ENCODE measurements at places on chromosomes 2 and 18. TPM values are rescaled to one million over a fixed set of nuclear protein-coding genes. Genes with fewer than 3 reads are reported as not detected.

Gene TOGARAM2
- total RNA-seq: 2.4 TPM

Gene HOXD1
- 0.71 TPM for total RNA-seq

Gene STPG4
- not detected for total RNA-seq

Gene TACR1
- 3.9 TPM for total RNA-seq

Gene YWHAQ
- 183 TPM for total RNA-seq

Gene LIPG
- 2.8 TPM for total RNA-seq

Gene RGPD4
- not detected for total RNA-seq

DNA sequence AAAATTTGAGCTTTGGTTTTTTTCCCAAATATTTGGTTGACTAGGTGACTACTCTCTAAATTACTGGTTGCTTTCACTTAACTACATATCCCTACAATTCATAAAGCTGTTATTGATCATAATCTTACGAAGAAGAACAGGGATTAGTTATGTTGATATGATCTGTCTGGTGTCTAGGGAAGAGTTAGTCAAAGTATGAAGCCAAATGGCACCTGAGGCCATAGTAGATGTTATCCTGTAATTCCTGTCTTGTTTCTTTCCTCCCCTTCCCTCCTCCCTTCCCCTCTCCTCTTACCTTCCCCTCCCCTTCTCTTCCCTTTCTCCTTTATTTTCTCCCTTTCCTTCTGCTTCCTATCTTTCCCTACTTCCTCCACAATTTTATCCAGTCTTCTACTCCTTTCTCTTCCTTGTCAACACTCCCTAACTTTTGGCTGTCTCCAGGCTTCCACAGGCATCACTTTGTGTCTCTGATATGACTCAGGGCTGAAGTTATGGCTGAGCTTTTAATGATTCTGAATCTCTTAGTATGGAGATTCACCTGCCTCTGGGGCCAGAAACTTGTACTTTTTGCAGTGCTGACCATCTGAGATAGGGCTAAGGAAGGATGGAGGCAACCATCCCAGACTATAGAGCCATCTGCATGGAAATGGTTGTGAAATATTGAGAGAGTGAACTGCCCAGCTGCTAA is 149.9 kb upstream of the TCF4 start:
- H3K27ac ChIP-seq: no peak overlapping the region
- peaks cover 4% of the 10 kb centered on the region for H3K4me1 ChIP-seq
- no peaks in the 10 kb centered on the region for H3K27me3 ChIP-seq
- DNase-seq: no peak
- no peak overlapping the region for H3K4me3 ChIP-seq

DNA sequence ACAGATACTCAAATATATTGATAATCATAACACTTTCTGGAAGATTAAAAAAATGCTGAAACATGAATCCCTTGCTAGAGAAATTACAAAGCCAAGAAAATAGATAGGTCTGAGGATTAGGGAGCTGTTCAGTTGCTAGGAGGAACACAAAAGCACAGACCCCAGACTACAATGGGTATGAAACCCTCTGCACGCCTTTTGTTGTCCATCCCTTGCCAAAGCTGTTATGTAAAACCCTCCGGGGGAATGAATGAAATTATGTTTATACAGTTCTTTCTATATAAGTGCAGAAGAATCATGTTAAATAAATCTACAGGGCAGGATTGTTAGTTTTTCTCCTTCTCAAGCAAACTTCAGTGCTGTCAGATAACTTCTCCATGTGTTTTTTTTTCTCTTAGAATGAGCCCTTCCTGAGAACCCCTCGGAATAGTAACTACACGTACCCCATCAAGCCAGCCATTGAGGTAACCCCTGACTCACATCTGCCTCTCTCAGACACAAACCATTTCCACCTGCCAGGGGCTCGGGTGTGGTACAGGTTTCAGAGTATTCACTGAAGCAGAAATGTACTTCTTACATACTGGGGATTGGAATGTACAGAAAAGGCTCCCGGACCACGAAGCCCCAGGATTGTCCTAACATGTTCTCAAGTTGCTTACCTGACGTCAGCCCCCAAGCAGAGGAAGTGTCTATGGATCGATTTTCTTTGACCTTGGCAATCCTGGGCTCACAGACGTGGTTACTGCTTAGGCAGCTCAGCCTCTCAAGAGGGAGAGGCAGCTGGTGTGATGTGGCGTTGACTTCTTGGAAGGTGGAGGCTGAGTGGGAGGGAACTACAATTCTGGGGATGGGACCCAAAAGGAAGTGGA is 118.0 kb downstream of the PLB1 start:
- H3K27ac ChIP-seq: no peak overlapping the region
- H3K27me3 ChIP-seq: no peaks in the 10 kb centered on the region
- H3K4me3 ChIP-seq: no peak overlapping the region

- DNase-seq: no peak
- no peaks in the 10 kb centered on the region for H3K36me3 ChIP-seq
- H3K27me3 ChIP-seq: no peaks in the 10 kb centered on the region
- no peak overlapping the region for H3K4me3 ChIP-seq
- no peak overlapping the region for H3K27ac ChIP-seq
- no peaks in the 10 kb centered on the region for H3K4me1 ChIP-seq
Observed at GRCh38 chr18:27991391-27991790, 185.5 kb downstream of the CDH2 start.

- no peaks in the 10 kb centered on the region for H3K36me3 ChIP-seq
- no peak overlapping the region for H3K27ac ChIP-seq
Observed at GRCh38 chr2:64296140-64296480, 151.9 kb upstream of the PELI1 start.

DNA sequence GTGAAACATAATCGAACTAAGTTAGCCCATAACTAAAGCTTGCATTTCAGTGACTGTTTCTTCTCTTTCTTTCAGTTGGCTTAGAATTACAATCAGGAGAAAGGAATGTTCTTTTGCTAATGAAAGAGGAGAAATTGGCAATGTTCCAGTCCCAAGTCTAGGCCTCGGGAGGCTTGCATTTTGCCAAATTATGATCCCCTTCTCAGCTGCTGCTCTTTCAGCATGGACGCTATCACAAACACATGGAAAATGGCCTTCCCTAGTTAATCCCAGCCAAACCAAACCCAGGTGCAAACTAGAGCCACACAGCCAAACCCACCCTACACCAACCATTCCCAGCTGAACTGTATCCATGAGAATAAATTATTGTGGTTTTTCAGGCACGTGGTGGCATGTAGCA is 605.2 kb upstream of the LRRTM4 start:
- no peaks in the 10 kb centered on the region for H3K27me3 ChIP-seq
- no peak overlapping the region for H3K4me3 ChIP-seq

GRCh38 chr2:111642586-111643327 is 241.2 kb downstream of the ANAPC1 start:
- no peak overlapping the region for H3K27ac ChIP-seq
- H3K27me3 ChIP-seq: no peaks in the 10 kb centered on the region
- H3K4me1 ChIP-seq: no peaks in the 10 kb centered on the region
- no peak for DNase-seq

GRCh38 chr2:167294776-167295140 is 406.5 kb downstream of the XIRP2 start:
- DNase-seq: no peak
- H3K27me3 ChIP-seq: no peaks in the 10 kb centered on the region
- no peak overlapping the region for H3K27ac ChIP-seq
- peaks cover 19% of the 10 kb centered on the region for H3K4me1 ChIP-seq

DNA sequence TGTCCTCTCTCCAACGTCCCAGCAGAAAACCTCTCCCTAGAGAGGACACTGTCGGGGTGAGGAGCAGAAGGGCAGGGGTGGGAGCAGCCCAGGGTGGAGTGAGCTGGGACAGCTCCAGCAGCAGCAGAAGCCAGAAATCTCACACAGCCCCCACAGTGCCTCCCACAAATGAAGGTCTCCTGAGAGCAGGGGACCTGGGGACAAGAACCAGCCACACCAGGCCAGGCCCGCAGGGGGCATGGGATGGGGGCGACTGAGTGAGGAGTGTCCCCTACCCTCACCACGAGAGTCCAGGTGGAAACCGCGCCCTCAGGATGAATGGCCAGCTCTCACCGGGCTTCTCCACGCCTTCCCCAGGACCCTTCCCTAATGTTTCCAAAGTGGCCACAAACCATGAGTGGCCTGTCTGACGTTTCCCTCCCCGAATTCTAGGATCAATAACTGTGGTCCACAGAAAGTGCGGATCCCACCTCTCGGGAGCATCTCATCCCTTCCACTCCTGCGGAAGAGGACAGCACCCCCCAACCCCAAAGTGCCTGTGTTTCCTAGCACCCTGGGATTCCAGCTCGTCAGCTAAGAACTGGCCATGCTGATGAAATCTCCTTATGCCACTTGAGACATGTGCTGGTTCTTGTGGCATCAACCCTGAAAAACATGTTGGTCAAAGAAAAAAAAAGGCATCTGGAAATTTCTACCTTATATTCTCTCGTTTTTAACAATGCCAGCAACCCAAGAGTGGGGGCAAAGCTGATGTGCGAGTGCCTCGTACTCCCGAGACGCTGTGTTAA is 121.1 kb downstream of the HDAC4 start:
- H3K4me3 ChIP-seq: no peak overlapping the region
- no peaks in the 10 kb centered on the region for H3K27me3 ChIP-seq

DNA sequence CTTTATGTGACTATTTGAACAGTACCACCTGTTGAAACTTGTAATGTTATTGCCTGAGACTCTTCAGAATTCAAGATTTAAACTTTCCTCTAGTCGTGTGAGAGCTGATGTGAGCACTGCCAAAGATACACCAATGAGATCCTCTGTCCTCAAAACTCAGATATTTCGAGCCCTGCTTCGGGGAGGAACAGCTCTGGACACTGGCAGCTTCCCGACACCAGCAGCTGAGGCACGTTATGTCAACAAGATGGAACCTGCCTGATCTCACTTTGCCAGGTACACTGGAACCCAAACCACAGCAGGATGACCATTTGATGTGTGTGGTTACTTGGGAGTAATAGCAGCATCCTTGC is 319.9 kb upstream of the RBMS1 start:
- no peaks in the 10 kb centered on the region for H3K27me3 ChIP-seq
- no peaks in the 10 kb centered on the region for H3K36me3 ChIP-seq
- H3K27ac ChIP-seq: no peak overlapping the region
- no peak for DNase-seq

DNA sequence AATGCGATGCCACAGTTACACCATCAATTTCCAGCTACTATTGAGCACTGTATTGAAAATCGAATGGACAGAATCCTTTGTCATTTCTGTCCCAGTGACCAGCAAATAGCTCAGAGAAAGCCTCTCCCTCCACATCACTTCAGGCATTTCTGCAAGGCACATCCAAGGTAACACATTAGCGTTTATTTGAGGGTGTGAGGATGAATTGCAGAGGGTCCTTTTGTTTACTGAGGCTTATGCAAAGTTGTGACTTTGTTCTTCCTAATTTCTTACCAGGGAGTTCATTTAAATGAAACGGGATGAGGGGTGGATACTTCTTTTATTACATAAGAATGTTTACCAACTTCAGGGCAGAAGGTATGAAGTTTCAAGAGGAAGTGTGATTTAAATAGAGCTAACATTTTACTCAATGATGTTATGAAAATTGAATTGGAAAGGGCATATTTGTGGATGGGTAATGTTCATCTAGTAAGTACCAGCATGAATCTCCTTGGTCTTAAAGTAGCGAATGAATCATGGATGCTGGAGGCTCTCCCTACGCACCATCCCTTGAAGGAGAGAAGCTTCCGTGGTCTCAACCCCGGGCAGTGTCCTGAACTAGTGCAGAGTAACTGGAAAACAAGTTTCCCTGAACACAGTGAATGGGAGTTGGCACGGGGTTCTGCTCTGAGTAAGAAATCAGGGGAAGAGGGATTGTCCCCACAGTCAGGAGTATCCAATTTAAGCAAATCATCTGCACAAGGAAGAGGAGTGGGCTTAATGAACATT is 756.5 kb downstream of the GALR1 start:
- H3K4me1 ChIP-seq: no peaks in the 10 kb centered on the region
- H3K4me3 ChIP-seq: no peak overlapping the region
- no peaks in the 10 kb centered on the region for H3K27me3 ChIP-seq
- no peaks in the 10 kb centered on the region for H3K36me3 ChIP-seq

DNA sequence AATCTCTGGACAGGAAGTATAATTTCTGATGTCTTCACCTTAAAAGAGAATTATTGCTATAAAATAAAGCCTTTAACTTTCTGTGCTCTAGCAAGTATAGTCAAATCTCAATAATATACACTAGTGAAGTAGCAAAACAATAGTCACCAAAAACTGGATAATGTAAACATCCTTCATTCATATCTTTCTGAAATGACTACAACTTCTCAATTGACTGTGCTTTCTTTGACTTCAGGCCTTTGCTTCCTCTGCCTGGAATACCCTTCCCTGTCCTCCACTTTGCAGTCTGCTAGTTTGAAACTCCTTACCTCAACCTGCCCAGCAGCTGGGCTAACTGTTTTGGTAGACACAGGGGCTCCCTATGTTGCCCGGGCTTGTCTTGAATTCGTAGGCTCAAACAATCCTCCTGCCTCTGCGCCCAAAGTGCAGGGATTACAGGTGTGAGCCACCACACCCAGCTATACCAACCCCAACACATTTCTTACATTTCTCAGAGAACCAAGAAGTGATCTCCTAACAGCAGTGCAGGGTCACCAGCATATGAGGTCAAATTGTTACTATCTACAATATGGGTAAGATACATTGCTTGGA is 6.6 kb upstream of the PCBP1 start:
- H3K4me3 ChIP-seq: no peak overlapping the region
- no peak for DNase-seq
- no peaks in the 10 kb centered on the region for H3K27me3 ChIP-seq
- H3K36me3 ChIP-seq: peaks cover 26% of the 10 kb centered on the region

DNA sequence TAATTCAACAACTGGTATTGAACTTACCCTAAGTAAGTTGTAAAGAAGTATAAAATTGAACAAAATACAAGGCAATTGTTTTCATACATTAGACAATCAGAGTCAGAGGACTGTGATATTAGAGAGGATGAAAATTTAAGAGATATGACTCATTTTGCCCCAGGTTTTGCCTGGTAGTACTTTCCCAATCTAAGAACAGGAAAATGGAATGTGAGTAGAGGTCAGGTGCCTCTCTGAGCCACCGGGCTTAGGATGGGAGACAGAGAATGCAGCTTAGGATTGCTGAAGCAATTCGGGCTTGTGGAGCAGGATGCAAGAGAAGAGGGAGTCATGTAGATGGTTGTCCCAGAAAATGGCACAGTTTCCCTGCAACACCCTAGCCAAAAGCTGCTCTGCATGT is 219.7 kb upstream of the CHST9 start:
- no peak for DNase-seq
- no peaks in the 10 kb centered on the region for H3K36me3 ChIP-seq
- H3K27ac ChIP-seq: no peak overlapping the region
- H3K27me3 ChIP-seq: no peaks in the 10 kb centered on the region
- no peaks in the 10 kb centered on the region for H3K4me1 ChIP-seq

DNA sequence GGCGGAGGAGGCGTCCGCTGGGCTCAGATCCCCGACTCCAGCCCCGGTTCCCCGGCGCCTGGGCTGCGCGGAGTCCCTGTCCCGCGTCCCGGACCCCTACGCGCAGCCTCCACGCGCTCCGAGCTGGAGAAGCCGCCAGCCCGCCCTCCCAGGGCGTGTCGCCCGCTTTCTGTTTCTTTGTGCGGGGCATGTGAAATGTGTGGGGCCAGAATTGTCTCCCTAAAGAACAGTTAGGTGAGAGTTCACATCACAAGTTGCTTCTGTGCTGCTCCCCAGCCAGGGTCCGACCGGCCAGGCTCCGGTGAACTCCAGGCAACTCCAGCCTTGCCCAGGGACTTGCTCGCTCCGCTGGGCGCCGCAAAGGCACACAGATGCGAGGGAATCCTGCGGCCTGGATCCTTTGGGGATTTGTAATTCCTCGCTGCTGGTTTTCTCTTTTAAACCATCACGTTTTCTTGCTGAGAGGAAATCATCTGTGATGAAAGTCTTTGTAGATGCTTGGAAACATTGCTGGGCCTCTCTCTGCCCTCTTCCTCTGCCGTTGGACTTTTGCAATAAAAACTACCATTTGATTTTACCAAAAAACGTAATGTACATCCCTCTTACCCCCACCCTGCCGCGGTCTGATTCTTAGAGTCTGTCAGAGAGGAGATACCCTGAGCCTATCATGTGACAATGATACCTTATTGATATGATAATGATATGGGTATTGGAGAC is 631 bp downstream of the GYPC start:
- H3K4me3 ChIP-seq: peak overlapping the region; percentile 82
- no peak for DNase-seq
- H3K27me3 ChIP-seq: no peaks in the 10 kb centered on the region
- H3K4me1 ChIP-seq: peaks cover 22% of the 10 kb centered on the region
- peak overlapping the region; percentile 98 for H3K27ac ChIP-seq
